ENCODE measurements at places on chromosomes 13 and 19.

GRCh38 chr13:93789058-93789457, 562.5 kb downstream of the GPC6 start:
- no peak for DNase-seq

GRCh38 chr13:74644229-74644628, 510.0 kb upstream of the KLF12 start:
- DNase-seq, result no peak

DNA sequence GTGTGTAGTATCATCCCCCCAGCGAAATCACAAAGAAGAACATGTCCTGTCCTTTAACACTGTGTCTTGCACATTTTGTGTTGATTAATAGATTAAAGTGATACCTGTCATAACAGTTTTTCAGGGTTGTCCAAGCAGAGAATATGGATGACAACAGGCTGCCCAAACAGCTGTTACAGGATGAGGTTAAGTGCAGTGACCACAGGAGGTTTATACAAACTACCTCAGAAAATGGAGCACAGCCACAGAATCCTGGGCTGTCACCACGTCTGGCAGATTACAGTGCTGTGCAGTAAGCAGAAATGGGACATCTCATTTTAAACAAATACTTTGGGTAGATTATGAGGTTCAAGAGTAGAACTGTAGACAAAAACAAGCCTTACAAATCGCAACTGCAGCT, 575.6 kb downstream of the DCT start:
- DNase-seq, result no peak

DNA sequence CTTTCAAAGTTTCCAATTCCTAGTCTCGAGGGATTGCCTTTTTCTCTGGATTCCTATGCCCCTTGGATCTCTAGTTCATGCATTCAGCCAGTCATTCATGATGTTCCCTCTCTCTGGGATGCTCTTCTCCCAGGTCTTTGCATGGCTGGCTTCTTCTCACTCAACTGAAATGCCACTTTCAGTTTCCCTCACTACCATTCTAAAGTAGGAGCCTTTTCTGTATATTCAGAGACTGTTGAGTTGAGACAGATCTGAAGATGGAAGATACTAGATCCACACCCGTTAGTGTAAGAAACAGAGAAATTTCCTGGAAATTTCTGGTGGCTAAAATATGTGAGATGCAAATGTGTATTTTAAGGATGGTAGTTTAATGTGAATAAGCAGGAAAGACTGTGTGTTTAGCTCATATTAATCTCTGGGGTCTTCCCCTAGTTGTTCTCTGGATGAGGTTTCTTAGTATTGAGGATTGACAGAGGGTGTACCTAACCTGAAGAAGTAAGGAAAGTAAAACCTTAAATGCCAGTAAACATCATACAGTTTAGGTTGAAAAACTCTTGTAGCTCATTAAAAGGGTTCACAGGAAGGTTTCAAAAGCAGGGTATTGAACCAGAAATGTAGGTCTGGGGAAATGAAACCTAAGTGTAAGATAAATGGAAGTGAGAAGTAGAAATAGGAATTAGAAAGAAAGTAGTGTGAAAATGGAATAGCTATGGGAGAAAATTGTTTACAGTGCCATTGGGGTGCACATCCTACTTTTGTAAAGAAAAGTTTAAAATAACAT, 331.3 kb downstream of the NDFIP2 start:
- no peak for DNase-seq

DNA sequence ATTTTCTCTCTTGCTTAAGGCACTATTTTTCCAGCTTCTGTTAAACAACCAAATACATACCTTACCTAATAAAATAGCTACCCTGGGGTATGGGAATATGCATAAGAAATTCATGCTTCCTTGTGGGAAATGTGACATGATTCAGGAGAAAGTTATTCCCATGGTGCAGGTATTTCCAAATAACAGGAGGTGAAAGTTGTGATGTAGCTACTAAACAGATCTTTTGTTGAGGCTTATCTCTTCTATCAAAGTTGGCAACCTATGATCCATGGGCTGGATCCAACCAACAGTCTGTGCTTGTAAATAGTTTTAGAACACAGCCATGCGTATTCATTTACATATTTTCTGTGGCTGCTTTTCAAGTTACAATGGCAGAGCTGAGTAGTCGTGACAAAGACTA, 177.8 kb upstream of the NBEA start:
- no peak for DNase-seq
